ENCODE measurements at places on chromosomes 11 and 22. TPM values are rescaled to one million over a fixed set of nuclear protein-coding genes. Genes with fewer than 3 reads are reported as not detected.

DNA sequence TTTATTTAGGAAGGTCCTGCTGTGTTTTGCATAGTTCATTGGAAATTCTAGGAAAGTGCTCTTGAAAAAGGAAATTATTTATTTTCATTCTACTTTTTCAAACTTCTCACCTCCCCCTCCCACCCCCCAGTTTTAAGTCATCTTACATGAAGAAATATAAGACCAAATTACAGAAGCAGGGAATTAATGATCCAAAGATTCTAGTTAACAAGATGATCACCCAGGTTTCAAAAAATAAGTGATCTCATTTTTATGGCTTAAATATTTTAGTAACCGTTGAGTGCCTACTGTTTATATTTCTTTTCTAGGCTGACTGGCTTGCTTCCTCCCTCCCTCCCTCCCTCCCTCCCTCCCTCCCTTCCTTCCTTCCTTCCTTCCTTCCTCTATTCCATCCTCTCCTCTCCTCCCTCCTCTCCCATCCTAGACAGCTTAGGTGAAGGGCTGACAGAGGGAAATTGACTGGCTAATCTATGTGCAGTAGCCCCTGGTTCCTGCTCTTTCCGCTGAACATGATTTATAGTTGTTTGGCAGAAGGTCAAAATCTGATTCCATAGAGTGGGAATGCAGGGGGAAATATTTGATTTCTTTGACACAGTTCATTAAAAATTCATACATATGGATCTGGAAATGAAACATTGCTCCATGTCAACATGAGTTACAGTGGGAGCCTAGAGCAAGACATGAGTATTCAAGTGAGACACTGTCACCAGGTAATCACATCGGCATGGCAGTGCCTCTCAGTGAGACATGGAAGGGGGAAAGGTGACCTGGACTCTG lies 123.4 kb downstream of the COMMD9 start:
- no peak for DNase-seq

DNA sequence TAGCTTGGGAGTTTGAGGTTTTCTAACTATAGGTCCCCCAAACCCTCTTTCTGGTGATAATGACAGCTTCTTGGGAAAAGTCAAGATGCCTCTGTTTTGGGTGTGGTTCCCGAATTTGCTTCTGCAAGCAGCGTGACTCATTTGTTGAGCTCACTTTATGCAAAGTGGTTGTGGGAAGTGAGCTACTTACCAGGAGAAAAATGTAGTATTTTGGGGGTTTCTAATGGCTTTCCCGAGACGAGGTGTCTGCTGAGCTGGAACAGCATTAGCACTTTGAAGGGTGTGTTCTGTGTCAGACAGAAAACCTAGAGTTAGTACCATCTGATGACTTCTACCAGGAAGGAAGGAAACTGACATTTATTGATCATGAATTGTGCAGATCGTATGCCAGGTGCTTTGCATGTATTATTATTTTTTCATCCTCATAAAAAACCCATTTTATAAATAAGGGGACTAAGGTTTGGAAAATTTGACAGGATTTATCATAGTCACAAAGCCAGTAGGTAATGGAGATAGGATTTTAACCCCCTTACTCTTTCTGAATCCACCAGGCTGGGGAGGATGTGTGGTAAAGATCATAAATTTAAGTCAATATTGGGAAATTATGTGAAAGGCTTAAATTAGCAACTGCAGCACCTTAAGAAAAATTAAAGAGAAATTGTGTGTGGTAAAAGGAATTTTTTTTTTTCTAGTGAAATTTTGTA lies 108.8 kb upstream of the CD44 start:
- peak; percentile 85 for DNase-seq

- peak; percentile 11 for DNase-seq
Observed at GRCh38 chr22:24330636-24331035, 60.0 kb downstream of the SPECC1L start.

The NXPE4 gene
- total RNA-seq, result not detected

DNA sequence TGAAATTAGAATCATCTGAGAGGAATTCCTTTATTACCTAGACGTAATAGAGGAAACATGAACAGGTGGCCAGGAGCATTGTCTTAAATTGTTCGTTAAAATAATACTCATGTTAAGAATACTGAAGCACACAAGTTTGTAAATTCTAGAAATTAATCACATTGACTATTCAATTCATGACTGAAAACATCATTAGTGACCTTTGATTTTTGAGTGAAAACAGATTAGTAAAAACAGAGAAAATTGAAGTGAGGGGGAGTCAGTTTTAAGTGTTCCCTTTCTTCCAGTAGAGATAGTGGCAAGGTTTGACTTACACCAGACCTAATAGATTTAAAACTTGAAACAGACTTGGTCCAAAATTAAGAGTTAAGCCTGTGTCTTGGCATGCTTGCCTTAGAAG lies 1.4 kb downstream of the ZFP91 start:
- DNase-seq, result no peak

DNA sequence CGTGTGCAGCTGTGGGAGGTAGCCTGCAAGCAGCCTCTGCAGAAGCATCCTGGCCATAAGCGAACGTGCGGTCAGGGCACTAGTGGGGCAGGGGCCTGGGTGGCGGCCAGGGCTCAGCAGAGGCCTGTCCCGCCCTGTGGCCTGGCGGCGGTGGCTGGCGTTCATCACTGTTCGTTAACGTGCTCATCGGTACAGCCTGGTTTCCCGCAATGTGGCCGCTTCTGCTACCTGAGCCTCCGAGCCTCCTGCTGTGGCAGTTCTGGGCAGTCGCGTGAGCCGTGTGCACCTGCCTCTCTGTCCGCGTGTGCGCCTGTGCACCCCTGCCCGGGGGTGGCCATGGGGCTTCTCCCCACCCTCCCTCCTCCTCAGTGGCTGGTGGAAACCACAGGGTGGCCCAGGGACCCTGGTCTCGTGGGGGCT lies 117.9 kb downstream of the KCNQ1OT1 start:
- peak; percentile 0 for DNase-seq

DNA sequence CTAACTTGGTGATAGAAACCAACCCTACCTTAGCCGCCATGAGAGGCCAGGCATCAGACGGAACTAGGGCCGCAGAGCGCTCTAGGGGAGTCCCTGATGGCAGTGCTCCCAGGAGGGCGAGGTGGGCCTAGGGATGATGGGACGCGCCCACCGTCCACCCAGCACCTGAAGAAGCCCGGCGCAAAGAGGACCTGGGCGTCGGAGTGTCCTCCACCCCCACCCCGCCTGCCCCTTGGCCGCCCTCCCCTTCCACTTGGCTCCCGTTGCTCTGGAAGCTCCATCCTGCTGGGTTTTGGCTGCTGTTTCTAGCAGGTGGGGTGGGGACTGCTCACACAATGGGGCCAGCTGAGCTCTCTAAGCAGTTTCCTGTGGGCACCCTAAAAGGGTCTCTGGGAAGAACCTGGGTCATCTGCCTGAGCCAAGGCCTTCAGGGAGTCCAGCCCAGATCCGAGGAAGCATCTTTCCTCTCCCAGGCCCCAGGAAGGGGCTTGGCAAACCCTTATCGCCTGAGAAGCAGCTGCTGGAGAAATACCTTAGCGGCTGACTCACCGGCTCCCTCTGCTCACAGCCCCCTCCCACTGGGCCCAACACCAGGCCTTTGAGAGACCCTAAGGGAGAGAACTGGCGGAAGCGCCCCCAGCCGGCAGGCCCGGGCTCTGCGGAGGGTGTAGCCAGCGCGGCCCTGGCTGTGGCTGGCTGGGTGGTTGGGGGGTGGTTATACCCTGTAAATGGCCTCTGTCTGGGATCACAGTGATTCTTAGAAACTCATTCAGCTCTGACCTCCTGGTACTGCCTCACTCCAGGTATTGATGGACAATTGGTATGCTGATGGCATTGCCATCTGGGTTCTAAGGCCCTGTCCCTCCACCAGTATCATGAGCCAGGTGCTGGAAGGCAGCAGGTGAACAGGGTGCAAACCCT lies 19.3 kb downstream of the CREB3L1 start:
- DNase-seq, result peak; percentile 95

The ANGPTL5 gene
- total RNA-seq, result not detected

The OR5J2 gene
- not detected for total RNA-seq

The DCHS1 gene
- total RNA-seq, result 0.74 TPM

GRCh38 chr11:102680945-102681344 lies 24.6 kb downstream of the MMP27 start:
- DNase-seq, result no peak

The CSRP3 gene
- not detected for total RNA-seq

DNA sequence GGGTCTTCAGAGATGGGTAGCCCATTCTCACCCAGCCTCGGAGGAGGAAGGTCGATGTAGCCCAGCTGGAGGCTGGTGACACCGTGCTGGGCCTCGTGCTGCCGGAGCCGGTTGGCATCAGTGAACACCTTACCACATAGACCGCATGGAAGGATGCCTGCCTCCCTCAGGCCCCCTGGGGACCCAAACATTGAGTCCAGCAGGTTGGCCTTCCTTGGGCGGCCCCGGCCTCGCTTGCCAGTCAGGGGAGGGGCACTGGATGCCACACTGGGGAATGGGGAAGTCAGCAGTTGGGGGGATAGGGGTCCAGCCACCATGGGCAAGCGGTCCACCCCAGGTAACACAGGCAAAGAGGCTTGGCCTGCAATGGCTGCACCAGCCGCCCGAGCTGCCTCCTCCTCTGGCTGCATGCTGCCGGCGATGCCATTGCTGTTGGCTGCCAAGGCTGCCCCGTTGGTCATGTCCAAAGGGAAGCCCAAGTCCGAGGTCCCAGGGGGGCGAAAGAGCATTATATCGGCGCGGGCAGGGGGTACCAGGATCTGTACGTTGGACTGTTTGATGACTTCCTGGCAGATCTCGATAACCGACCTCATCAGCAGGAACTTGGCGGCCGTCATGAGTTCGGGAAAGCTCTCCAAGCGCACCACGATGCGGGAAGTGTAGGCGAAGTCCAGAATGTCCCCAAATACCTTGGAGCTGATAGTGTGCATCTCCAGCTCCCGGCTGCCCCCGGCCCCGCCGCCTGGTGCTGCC lies 1.4 kb downstream of the PATZ1 start:
- no peak for DNase-seq

DNA sequence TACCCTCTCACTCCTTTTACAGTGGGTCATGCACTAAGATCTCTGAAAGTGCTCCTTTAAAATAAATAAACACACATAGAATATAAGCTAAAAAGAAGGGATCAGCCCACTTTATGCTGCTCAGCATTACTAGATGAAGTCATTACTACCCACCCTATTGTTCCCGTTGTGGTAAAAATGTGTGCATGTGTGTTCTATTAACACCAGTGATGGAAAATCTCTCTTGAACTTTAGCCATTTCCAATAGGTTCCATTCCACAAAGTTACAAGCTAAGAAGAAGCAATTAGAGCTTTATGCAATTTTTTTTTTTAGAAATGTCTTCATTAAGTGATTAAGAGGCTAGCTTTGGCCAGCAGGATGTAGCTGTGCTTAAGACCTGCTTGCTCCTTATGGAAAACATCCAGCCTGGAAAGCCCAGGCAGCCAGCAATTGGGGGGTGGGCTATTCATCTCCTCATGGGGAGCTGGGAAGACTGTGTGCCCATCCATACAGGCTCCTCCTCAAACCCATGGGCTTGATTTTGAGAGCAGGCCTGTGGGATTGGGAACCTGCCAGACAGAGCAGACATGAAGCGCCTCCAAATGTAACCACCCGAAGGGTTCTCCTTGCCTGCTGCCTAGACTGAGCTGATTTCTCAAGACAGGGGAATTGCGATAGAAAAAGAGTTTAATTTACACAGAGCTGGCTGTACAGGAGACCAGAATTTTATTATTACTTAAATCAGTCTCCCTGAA lies 92.9 kb upstream of the PARVA start:
- peak; percentile 78 for DNase-seq

GRCh38 chr11:128961645-128962044 lies 19.0 kb upstream of the TP53AIP1 start:
- no peak for DNase-seq

GRCh38 chr11:120532082-120532831 lies 20.7 kb downstream of the GRIK4 start:
- DNase-seq, result peak; percentile 59

GRCh38 chr11:33944693-33945424 lies 53.0 kb upstream of the LMO2 start:
- no peak for DNase-seq

GRCh38 chr11:2320568-2321310 lies 18.9 kb downstream of the TSPAN32 start:
- DNase-seq, result no peak

The MMP12 gene
- 1.3 TPM for total RNA-seq

- DNase-seq, result peak; percentile 49
Observed at GRCh38 chr22:23183061-23183698, 2.9 kb downstream of the BCR start.

The MYEOV gene
- 13.6 TPM for total RNA-seq

The TYR gene
- not detected for total RNA-seq

The HBB gene
- total RNA-seq, result not detected

DNA sequence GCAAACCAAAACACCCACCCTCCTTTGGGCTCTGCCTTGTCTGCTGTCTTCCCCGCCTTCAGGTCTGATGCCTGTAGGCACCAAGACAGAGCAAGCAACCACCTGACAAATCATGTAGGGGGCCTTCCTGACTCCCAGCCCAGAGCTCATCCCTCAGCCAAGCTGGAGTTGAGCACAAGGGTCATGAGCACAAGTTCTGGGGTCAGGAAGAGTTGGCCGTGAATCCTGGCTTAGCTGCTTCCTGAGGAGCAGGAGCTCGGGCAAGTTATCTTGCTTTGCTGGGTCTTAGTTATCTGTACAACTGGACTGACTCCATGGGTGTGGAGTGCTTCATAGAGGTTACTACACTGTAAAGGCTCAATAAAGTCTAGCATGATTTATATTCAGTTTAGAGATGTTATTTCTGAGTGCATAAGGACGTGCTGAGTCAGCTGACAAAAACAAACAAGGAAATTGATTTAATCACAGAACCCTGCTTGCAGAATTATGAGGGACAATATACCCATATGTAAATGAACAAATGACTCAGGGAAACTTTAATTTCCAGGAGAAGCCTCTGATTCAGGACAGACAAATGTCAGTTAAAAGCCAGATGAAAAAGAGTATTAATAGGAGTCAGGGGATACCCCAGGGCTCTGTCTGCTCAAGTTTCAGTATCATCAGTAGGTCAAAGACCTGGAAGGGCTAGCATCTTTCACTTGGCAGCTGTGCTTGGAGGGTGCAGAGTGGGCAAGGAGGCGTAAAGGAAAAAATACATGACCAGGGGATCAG lies 15.0 kb upstream of the APOA1 start:
- peak; percentile 23 for DNase-seq

All from Daoy (cell line).